ENCODE measurements at places on chromosomes 13 and 19.

DNA sequence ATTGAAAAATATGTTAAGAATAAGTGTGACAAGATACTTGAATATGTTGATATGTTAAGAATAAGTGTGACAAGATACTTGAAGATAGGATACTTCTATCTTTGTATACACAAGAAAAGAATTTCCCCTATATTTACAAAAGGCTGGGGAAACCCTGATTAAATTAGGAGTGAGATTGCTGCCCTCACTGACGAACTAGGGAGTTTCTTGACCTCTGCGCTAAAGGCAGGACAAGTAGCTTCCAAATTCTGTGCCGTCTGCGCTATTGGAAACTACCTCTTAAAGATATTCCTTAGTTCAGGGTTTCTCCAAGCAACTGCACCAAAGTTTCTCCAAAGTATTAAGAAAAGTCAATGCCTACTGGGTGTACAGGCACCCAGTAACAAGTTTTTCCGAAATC lies 730 bp downstream of the ZNF260 start:
- DNase-seq = no peak

GRCh38 chr13:42654722-42655121 lies 80.8 kb downstream of the TNFSF11 start:
- DNase-seq = no peak

DNA sequence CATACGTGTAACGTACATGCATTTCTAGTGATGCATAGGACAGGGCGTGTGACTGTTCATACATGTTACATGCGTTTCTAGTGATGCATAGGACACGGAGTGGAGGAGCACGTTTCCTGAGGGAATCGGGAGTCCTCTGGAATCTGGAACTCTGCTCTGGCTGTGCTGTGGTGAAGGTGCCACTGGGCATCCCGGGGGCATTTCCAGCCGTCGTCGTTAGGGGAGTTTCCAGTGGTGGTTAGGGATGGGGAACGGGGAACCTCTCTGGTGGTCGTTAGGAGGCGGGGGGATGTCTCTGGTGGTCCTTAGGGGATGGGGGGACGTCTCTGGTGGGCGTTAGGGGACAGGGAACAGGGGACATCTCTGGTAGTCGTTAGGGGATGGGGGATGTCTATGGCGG lies 209.6 kb upstream of the SOX1 start:
- no peak for DNase-seq

DNA sequence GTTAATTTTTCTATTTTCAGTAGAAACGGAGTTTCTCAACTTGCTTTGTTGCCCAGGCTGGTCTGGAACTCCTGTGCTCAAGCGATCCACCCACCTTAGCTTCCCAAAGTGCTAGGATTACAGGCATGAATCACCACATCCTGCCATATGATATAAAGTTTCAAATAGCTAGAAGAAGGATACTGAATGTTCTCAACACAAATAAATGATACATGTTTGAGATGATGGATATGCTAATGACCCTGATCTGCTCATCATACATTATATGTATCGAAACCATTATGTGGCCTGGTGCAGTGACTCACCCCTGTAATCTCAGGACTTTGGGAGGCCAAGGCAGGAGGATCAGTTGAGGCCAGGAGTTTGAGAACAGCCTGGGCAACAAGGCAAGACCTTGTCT lies 11.5 kb downstream of the CIB3 start:
- DNase-seq = peak; percentile 90

DNA sequence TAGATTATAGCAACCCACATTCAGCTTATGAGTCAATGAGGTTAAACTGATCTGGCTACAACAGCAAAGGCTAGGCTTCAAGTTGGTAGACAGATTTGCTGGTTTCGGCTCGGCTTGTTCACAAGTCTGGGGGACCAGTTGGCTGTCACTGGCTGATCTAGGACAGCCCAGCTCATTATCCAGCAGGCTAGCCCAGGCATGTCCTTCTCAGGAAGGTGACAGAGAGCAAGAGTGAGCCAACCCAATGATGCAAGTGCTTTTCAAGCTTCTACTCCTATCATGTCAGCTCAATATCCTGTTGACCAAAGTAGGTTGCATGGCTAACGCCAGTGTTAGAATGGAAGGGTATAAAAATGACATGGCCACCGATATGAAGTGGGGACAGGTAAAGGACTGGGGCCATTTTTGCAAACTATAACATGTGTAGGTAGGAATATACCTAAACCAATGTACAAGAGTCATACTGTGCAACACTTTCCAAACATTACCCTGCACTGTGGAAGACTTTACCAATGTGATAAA lies 220.9 kb upstream of the SOX21 start:
- no peak for DNase-seq
